Stimulated activated CD4-positive, alpha-beta T cell treated with anti-CD3 and anti-CD28 coated beads, Interleukin-15, amount 100 ng/mL, for 48 hours (primary cell): ENCODE measurements at places on chromosomes 2 and 18.
A peak's percentile ranks its signal among the peaks of the same experiment; 100 is the strongest.

DNA sequence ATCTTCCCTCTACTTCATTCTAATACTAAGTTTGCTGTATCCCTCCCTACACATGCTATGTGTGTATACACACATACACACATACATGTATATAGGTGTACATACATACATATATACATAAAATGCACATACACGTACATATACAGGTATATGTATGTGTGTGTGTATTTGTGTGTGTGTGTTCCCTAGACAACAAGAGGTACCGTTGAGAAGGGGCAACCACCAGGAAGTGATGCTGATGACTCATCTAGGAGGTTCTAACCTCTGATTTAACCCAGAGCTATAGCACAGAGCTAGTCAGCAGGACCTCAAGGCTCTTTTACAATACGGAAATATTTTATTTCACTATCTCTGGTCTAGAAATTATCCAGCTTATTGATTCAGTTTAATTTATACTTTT is 139.2 kb downstream of the LAMA3 start:
- DNase-seq = peak; percentile 18

- DNase-seq = no peak
Observed at GRCh38 chr2:102886216-102886893, 124.5 kb downstream of the TMEM182 start.

GRCh38 chr2:142938240-142938639 is 60.8 kb downstream of the KYNU start:
- no peak for DNase-seq

DNA sequence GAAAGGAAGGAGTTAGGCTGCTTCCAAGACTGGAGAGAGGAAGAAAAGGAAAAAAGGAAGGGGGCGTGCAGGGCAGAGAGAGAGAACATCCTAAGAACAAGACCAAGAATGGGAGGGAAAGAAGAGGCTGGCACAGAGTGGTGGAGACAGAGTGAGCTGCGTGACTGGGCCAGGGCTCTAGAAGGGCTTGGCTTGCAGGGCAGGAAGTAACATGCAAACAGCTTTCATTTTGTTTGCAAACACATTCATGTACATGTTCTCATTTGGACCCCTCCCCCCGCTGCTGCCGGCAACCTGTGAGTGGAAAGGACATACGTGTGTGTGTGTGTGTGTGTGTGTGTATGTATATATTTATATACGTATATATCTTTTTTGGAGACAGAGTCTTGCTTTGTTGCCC is 46.8 kb upstream of the DNMT3A start:
- DNase-seq = no peak

DNA sequence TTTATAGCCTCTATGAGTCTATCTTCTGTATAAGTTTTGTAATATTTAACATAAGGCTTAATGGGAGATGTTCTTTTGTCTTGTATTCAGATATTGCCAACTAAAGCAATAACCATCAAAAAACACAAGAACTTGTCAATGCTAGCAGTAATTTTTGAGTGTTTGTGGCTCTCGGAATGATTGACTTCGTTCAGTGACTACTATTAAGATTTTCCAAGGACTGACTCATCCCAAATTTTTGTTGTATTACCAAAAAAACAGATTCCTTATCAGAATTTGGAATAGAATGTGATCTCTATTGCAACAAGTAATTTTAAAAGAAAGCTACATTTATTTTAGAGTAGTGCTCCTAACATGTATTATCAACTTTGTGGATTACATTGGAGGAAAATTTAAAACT is 8.1 kb downstream of the NABP1 start:
- no peak for DNase-seq

GRCh38 chr2:197993830-197994229 is 189.4 kb downstream of the PLCL1 start:
- DNase-seq = no peak

DNA sequence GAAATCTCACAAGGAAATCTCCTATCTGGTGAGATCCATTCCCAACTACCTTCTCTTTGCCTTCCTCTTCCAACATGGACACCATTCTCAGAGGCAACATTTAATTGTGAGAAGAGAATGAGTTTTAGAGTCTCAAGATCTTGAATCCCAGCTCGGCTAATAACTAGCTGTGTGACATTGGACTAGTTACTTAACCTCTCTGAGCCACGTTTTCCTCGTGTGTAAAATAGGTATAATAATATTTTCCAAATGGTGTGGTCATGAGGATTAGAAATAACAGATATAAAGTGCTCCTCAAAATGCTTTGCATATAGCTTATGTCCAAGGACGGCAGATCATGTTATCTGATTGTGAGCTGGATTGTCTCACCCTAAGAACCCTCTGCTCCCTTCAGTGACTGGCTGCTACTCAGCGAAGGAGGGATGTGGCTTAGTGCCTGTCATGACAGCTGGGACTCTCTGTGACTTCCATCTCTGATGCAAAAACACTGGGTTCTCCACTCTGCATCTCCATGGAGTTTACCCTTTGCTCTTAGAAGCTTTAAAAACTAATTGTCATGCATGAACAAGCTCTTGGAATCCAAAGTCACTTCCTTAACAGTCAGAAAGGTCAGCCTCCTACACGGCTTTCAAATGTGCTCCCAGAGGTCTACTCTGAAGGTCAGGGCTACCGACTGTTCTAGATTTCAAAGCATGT is 38.4 kb upstream of the MRPL19 start:
- no peak for DNase-seq

- peak; percentile 68 for DNase-seq
Observed at GRCh38 chr2:223837287-223838061, at the start of gene AP1S3. AP1S3 (minus strand) TSS chr2:223837582; CDS start chr2:223837450, 132 bp downstream.

DNA sequence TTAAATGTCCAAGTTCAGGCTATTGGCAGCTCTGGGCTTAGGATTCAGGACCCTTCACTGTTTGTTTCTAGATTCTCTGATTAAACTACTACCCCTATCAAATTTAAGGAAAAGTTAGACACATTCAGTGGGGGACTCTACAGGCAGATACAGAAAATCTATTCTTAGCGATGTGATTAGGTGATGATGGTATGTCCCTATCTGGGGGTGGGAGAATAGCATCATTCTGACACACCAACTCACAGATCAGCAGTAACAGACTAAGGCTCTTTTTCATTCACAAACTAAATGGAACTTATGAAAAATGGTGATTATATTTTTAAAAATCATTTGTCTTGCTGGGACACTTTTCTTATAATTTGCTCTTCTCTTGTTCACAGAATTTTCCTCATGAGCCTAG is 232.9 kb upstream of the CDH2 start:
- DNase-seq = no peak

DNA sequence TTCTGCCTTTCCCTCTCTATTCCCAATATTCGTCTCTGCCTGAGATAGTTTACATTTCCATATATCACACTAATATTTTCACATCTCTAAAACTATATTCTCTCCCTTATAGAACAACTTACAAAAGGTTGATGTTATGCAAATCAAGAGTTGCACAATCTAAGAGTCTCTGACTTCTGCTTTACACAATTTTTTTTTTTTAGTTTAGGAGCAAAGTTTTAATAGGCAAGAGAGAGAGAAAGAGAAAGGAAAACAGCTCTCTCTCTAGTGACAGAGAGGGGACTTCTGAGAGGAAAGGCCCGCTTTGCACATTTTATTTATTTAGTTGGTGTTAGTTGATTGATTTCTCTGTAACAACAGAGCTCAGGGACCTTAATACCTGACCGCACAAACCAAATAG is 380.2 kb downstream of the TXNL1 start:
- DNase-seq = no peak

GRCh38 chr2:180705551-180705950 is 274.9 kb upstream of the UBE2E3 start:
- no peak for DNase-seq

GRCh38 chr2:118697781-118698180 is 149.7 kb downstream of the EN1 start:
- no peak for DNase-seq

- no peak for DNase-seq
Observed at GRCh38 chr18:62979900-62980299, 264.6 kb downstream of the PHLPP1 start.

GRCh38 chr18:48548921-48549320 is 10.1 kb downstream of the CTIF start:
- DNase-seq = no peak

DNA sequence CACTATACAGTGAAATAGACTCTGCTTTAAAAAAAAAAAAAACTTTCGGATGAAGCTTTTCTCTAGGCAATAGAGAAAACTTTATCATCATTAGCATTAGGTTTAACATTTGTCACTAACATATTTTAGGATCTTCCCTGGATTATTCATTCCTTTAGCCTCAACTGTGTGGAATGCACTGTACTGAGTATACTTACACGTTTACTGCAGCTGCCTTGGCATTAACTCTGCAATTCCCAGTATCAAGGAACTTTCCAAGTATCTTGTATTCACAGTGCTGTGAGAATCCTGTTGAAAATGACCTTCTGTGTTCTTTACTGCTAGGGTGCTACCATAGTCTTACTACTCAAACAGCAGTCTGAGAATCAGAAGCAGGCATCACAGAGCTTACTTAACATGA is 328.2 kb upstream of the COL3A1 start:
- no peak for DNase-seq

- DNase-seq = no peak
Observed at GRCh38 chr2:88808083-88808482, 116.6 kb downstream of the RPIA start.
